NCI-H2107 (cell line): ENCODE measurements at places on chromosomes 3 and 15.

DNA sequence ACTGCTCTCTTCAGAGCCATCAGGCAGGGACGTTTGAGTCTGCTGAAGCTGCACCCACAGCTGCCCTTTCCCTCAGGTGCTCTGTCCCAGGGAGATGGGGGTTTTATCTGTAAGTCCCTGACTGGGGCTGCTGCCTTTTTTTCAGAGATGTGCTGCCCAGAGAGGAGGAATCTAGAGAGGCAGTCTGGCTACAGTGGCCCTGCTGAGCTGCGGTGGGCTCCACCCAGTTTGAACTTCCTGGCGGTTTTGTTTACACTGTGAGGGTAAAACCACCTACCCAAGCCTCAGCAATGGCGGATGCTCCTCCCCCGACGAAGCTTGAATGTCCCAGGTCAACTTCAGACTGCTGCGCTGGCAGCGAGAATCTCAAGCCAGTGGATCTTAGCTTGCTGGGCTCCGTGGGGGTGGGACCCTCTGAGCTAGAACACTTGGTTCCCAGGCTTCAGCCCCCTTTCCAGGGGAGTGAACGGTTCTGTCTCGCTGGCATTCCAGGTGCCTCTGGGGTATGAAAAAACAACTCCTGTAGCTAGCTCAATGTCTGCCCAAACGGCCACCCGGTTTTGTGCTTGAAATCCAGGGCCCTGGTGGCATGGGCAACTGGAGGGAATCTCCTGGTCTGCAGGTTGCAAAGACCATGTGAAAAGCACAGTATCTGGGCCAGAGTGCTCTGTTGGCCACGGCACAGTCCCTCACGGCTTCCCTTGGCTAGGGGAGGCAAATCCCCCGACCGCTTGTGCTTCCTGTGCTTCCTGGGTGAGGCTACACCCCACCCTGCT lies 21.1 kb upstream of the ST6GAL1 start:
- no peak for DNase-seq

GRCh38 chr15:74333093-74333492 lies 34.4 kb downstream of the CYP11A1 start:
- no peak for DNase-seq

GRCh38 chr3:131396170-131396569 lies 14.6 kb downstream of the NUDT16 start:
- no peak for DNase-seq

- DNase-seq: no peak
These were observed 96.8 kb downstream of the OCA2 start for GRCh38 chr15:28002136-28002861.

GRCh38 chr3:138498991-138499390 lies 64.6 kb downstream of the ESYT3 start:
- no peak for DNase-seq

DNA sequence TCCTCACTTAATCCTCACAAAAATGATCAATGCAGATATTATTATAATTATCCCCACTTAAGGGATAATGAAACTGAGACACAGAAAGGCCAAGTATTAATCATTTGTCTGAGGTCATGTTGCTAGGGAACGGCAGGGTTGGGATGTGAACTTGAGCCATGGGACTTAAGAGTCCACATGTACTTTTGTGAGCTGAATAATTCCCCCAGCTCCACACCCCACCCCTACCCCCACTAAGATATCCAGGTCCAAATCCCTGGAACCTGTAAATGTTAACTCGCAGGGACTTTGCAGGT lies 290.5 kb upstream of the GADL1 start:
- no peak for DNase-seq

GRCh38 chr15:73352082-73352481 lies 16.7 kb downstream of the HCN4 start:
- no peak for DNase-seq

DNA sequence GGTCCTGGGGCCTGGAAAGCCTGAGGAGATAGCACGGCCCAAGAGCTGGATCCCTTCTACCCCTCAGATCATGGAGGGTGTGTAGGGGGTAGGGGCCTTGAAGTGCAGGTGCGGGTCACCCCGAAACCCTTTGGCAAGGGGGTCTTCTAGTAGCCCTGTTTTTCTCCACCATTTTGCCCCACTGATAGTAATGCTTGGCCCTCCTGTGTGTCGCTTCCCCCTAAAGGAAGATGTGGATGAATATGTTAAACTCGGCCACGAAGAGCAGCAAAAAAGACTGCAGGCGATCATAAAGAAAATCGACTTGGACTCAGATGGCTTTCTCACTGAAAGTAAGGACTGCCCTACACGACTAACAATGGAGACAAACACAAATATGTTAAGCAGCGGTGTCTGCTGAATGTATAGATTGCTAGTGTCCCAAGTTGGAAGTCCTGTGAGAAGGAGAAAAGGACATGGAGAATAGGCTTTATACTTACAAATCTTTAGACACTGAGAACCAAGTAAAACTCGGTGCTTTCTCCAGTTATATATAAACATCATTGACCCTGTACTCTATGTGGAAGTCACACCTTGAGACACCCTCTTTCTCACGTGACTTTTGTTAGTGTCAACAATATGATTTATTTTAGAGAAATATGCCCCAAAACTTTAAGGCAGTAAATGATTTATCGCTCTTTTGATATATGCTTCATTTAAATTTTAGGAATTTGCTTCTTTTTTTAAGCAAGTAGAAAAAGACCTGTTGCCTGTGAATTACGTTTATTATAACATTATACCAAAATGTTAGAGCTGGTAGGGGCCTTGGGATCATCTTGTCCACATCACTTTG lies 802 bp downstream of the RCN2 start:
- no peak for DNase-seq
